Aorta (tissue), 5 donors: ENCODE measurements at places on chromosomes 1 and 21. TPM values are rescaled to one million over a fixed set of nuclear protein-coding genes. Genes with fewer than 3 reads are reported as not detected.

DNA sequence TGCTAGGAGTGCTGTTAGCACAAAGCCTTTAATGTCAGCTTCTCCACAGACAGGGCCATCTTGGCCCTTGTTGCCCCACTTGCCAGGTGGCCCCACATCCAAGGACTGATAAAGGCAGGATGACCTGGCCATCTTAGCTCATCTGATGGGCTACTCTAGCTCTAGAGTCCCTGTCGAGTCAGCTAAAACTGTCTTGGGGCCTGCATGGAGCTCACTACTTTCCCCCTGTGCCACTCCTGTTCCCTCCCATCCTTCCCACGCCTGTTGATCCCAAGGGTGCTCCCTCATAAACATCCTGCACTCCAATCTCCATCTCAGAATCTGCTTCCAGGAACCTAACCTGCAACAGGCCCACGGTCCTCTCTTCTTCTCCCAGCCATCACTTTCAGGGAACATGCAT is 652 bp upstream of the GPX7 start:
- no peaks in the 10 kb centered on the region for H3K36me3 ChIP-seq
- H3K4me1 ChIP-seq: peaks cover 7% of the 10 kb centered on the region
- no peaks in the 10 kb centered on the region for H3K27me3 ChIP-seq
- no peak overlapping the region for H3K27ac ChIP-seq
- no peak for DNase-seq
- no peak overlapping the region for H3K4me3 ChIP-seq

GRCh38 chr1:209880031-209880430 is 52.3 kb downstream of the UTP25 start:
- H3K36me3 ChIP-seq: no peaks in the 10 kb centered on the region
- no peaks in the 10 kb centered on the region for H3K4me1 ChIP-seq
- no peak overlapping the region for H3K4me3 ChIP-seq
- no peaks in the 10 kb centered on the region for H3K27me3 ChIP-seq
- no peak overlapping the region for H3K27ac ChIP-seq

DNA sequence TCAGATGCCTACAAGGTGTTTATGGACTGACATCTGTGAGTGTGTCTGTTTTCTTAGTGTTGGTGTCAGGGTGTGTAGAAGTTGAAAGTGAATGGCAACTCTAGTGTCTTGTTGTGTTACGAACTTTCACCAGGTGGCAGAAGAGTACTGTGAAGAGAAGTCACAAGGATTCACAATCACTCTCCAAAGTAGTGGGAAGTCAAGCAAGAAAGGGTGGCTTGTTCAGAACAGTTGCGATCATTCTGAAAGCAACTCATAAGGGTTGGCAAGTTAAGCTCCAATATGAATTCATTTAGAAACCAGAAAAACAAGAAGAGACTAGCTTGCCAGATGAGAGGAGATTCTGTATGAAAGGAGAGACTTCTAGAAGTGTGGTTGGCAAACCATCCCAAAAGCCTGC is 86.1 kb downstream of the FASLG start:
- no peak for DNase-seq
- no peaks in the 10 kb centered on the region for H3K27me3 ChIP-seq
- no peaks in the 10 kb centered on the region for H3K4me1 ChIP-seq
- H3K27ac ChIP-seq: no peak overlapping the region
- no peak overlapping the region for H3K4me3 ChIP-seq

DNA sequence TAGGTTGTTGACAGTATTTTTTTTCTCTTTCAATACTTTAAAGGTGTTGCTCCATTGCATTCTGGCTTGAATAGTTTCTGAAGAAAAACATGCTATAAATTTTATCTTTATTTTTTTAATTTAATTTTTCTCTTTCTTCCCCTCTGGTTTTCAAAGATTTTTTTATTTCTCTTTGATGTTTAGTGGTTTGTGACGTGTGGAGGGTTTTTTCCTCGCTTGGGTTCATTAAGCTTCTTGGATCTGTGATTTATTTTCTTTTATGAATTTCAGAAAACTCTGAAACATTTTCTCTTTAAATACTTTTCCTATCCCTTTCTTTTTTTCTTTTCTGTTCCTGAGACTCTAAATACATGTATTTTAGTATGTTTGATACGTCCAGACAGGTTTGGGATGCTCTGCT is 9.3 kb downstream of the SLC30A7 start:
- H3K4me1 ChIP-seq: no peaks in the 10 kb centered on the region
- H3K27me3 ChIP-seq: no peaks in the 10 kb centered on the region
- no peak for DNase-seq

DNA sequence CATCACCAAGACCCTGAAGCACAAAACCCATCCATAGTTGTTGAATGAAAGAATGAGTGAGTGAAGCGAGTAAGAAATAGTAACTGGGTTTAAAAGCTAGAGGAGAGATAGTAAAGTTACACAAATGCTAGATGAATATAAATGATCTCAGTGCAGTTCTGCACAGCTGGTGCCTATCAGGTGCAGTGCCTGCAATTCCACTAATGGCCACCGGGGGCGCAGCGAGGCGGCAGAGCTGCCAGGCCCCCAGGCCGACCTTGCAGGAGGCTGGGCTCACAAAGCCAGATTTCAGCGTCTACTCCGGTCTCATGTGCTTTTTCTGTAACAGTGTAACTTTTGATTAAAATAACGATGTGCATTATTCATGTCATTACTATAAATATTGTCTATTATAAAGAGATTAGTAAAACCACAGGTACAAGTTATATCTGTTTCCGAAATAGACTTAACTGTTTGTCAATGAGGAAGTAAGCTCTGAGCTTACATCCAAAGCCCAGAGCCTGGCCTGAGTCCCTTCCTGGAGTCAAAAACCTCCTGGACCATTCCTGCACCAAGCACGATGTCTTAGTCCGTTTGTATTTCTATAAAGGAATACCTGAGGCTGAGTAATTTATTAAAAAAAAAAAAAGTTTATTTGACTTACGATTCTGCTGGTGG is 477.6 kb downstream of the NPHP4 start:
- H3K4me1 ChIP-seq: no peaks in the 10 kb centered on the region
- no peak overlapping the region for H3K27ac ChIP-seq
- DNase-seq: peak; percentile 70
- H3K27me3 ChIP-seq: no peaks in the 10 kb centered on the region

DNA sequence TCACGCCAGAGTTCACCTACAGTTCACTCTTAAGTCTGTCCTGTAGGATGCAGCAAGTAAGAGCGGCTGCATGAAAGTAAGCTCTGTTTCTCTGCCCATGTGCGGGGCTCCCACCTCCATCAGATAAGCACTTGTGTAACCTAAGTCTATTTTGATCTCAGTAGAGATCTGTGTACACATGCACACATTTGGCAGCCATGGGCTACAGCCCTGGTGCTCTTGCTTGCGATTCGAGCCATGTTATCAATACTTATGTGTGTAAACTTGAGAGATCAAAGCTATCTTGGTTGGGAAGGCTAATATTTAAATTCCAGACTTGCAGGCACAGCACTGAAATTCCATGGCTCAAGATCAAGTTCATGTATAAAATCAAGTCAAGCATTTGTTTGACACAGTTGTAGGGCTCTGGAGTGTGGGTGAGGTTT is 244.7 kb upstream of the FGGY start:
- no peaks in the 10 kb centered on the region for H3K27me3 ChIP-seq
- H3K27ac ChIP-seq: no peak overlapping the region
- no peak for DNase-seq
- no peaks in the 10 kb centered on the region for H3K4me1 ChIP-seq

DNA sequence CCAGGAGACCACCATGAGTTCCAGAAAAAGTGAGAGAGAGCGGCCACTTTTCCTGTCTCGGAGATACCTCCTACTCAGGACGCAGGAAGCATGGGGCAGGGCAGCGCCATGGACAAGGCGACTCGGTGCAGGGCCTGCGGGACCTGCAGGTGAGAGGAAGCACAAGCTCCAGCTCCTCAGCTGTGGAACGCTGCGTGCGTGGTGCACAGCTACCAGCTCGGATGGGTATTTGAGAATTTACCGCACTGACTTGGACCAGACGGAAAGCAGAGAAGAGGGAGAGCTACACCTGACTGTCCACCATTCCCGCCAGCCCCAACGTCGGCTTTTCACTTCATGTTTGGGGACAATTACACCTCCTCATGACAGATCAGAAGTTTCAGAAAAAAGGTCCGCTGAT is 8.2 kb upstream of the CDK11A start:
- no peaks in the 10 kb centered on the region for H3K4me1 ChIP-seq
- H3K27ac ChIP-seq: no peak overlapping the region
- H3K27me3 ChIP-seq: no peaks in the 10 kb centered on the region
- H3K4me3 ChIP-seq: no peak overlapping the region
- peak; percentile 67 for DNase-seq
- H3K36me3 ChIP-seq: peaks cover 2% of the 10 kb centered on the region

- no peak overlapping the region for H3K4me3 ChIP-seq
- H3K4me1 ChIP-seq: no peaks in the 10 kb centered on the region
- no peak overlapping the region for H3K27ac ChIP-seq
- no peak for DNase-seq
- H3K36me3 ChIP-seq: no peaks in the 10 kb centered on the region
Measured at GRCh38 chr1:46172321-46172720, 2.6 kb upstream of the TSPAN1 start.

DNA sequence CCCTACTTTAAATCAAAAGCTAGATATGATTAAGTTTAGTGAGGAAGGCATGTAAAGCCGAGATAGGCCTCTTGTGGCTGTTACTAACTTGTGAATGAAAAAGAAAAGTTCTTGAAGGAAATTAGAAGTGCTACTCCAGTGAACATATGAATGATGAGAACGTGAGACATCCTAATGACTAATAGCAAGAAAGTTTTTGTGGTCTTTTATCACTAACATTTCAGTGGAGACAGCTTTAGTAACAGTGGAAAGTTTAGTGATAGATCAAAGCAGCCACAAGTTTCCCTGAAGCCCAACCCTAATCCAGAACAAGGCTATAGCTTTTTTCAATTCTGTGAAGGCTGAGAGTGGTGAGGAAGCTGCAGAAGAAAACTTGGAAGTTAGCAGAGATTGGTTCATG is 73.6 kb upstream of the LRRC8B start:
- DNase-seq: no peak
- no peaks in the 10 kb centered on the region for H3K27me3 ChIP-seq
- H3K4me1 ChIP-seq: no peaks in the 10 kb centered on the region
- H3K4me3 ChIP-seq: no peak overlapping the region
- no peaks in the 10 kb centered on the region for H3K36me3 ChIP-seq
- H3K27ac ChIP-seq: no peak overlapping the region

GRCh38 chr1:111592389-111593361 is 26.9 kb upstream of the RAP1A start:
- H3K27me3 ChIP-seq: no peaks in the 10 kb centered on the region
- H3K27ac ChIP-seq: peak overlapping the region; percentile 96
- H3K4me1 ChIP-seq: peaks cover 2% of the 10 kb centered on the region

DNA sequence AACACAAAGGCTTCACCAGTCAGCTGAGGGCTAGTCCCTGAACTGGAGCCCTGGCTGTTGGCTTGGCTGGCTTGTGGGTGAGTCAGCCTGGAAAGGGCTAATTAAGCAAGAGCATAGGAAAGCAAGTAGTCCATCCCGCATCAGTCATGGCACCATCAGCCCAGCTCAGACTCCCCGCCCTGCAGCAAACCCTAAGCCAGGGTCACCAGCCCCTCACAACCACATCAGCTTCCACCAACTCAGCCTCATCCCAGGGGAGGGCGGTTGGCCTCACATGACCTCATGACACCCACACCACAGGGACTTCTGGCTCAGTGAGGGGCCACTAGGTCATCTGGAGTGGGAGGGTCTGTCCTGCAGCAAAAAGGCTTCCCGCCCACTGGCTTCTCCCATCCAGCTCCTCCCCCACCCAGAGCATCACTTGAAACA is 7.0 kb upstream of the SPATC1L start:
- no peak overlapping the region for H3K27ac ChIP-seq
- DNase-seq: peak; percentile 81
- no peaks in the 10 kb centered on the region for H3K27me3 ChIP-seq
- no peak overlapping the region for H3K4me3 ChIP-seq
- H3K36me3 ChIP-seq: no peaks in the 10 kb centered on the region

DMBX1 gene
- total RNA-seq: not detected

ENAH gene
- 148 TPM for total RNA-seq

CR1L gene
- total RNA-seq: 0.24 TPM

DR1 gene
- 45.2 TPM for total RNA-seq

WDR4 gene
- 13.3 TPM for total RNA-seq

VWA5B1 gene
- not detected for total RNA-seq
